Stimulated activated CD8-positive, alpha-beta memory T cell treated with anti-CD3 and anti-CD28 coated beads, Interleukin-4, amount 100 ng/mL, for 48 hours (primary cell): ENCODE measurements at places on chromosomes 13 and 19.

DNA sequence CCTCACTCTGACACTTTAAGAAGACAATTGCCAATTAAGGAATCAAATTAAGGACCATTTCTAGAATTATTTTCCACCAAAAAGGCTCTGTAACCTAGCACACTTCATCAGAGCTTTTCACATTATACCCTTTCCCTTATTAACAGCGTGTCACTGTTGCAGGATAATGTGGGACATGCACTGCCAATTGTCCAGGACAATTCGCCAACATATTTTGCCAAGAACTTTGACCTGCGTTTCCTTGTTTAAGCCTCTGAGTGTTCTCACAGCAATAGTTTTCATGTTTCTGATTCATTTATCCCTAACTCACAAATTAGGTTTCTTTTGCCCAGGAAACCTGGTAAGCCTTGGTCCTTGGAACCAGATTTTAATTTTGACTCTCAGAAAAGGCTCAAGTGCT lies 13.3 kb downstream of the COL4A1 start:
- DNase-seq, result no peak

DNA sequence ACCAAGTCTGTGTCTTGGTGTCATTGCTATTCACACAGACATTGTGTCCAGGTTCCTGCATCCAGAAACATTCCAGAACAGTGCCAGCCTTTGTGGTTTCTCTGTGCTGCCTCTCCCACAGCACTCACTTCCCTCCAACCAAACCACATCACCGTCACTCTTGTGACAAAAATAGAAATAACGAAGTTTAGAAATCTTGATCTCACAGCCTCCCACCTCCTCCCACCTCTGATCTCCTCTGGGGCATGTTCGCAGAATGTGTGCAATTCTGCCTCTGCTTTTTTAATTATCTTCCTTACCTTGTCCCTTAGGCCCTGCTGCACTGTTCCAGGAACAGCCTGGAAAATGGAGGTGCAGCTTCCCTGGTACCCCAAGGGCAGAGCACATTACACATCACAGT lies 8.7 kb upstream of the SERPINE3 start:
- DNase-seq, result no peak

- no peak for DNase-seq
These were observed 5.1 kb upstream of the TSHZ3 start for GRCh38 chr19:31354316-31354715.

- peak; percentile 29 for DNase-seq
These were observed 24.3 kb downstream of the ARL11 start for GRCh38 chr13:49652355-49653305.

GRCh38 chr19:1007399-1008251 lies 7.4 kb downstream of the GRIN3B start:
- DNase-seq, result no peak
